Activated naive CD4-positive, alpha-beta T cell treated with anti-CD3 and anti-CD28 coated beads, Interleukin-2, amount 50 U/mL, for 72 hours (primary cell): ENCODE measurements at places on chromosomes 12 and 14. TPM values are rescaled to one million over a fixed set of nuclear protein-coding genes. Genes with fewer than 3 reads are reported as not detected.

FZD10 gene
- not detected for total RNA-seq

GPR132 gene
- 32.6 TPM for total RNA-seq

ERBB3 gene
- 0.34 TPM for total RNA-seq

SYNDIG1L gene
- not detected for total RNA-seq

VPS33A gene
- 23.9 TPM for total RNA-seq

RNASE1 gene
- total RNA-seq, result not detected

MYF6 gene
- total RNA-seq, result not detected

COL2A1 gene
- total RNA-seq, result not detected

NTF3 gene
- not detected for total RNA-seq

PKP2 gene
- total RNA-seq, result 0.77 TPM

FAM90A1 gene
- total RNA-seq, result 0.11 TPM

RNFT2 gene
- total RNA-seq, result 25.5 TPM

STRN3 gene
- 22.5 TPM for total RNA-seq

HPD gene
- total RNA-seq, result not detected

B4GALNT3 gene
- 1.8 TPM for total RNA-seq

CCDC175 gene
- total RNA-seq, result not detected

APOF gene
- not detected for total RNA-seq

MORN3 gene
- 2.9 TPM for total RNA-seq

NABP2 gene
- 90.5 TPM for total RNA-seq

SLC17A8 gene
- total RNA-seq, result not detected

LPAR5 gene
- 5.1 TPM for total RNA-seq

NFATC4 gene
- total RNA-seq, result 1.7 TPM

RASSF9 gene
- total RNA-seq, result not detected

NDUFB1 gene
- 82.1 TPM for total RNA-seq

PRIM1 gene
- 71.9 TPM for total RNA-seq

CCDC85C gene
- total RNA-seq, result 5.1 TPM

GON7 gene
- total RNA-seq, result 13.8 TPM

LALBA gene
- not detected for total RNA-seq

TAMALIN gene
- total RNA-seq, result 32.9 TPM

C12orf54 gene
- not detected for total RNA-seq

STXBP6 gene
- total RNA-seq, result 0.49 TPM

CCDC184 gene
- total RNA-seq, result 0.25 TPM

YBX3 gene
- total RNA-seq, result 156 TPM

MARS1 gene
- 267 TPM for total RNA-seq

SHMT2 gene
- 376 TPM for total RNA-seq

CCDC63 gene
- total RNA-seq, result not detected

FBXO21 gene
- 26.0 TPM for total RNA-seq

STYK1 gene
- total RNA-seq, result 0.74 TPM

CDH24 gene
- 1.4 TPM for total RNA-seq

ACSS3 gene
- total RNA-seq, result not detected

TROAP gene
- 134 TPM for total RNA-seq

MGP gene
- not detected for total RNA-seq
